ENCODE measurements at places on chromosomes 2 and 18.

DNA sequence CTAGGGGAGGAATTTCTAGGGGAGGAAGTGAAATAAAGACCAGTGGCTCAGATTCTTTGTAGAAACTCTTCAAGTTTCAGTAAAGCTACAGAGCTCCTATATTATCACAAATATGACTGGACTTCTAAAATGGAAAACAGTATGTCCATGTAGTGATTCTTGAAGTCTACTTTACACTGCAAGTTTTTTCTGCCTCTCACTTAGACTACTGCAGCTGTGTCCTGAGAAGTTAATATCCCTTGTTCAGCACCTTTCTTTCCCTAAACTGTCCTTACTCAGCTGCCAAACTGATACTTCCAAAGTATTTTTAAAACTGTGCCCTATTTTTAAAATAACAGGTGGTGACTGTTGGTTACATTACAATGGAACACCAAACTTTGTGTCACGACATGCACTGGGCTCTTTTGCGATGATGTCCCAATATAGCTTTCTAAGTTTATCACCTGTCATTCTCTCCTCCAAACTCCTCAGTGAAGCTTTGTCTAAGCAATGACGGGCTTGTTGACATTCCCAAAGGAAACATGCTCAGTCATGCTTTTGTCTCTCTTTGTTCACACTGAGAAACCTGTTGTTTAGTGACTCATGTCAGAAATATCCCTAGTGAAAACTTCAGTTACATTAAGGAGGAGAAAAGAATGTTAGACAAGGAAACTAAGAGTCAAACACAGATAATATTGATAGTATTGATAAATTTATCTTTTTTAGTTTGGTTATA lies 341.1 kb downstream of the ARL6IP6 start:
- H3K4me1 ChIP-seq: no peaks in the 10 kb centered on the region
- H3K27ac ChIP-seq: no peak overlapping the region
- no peak for DNase-seq

DNA sequence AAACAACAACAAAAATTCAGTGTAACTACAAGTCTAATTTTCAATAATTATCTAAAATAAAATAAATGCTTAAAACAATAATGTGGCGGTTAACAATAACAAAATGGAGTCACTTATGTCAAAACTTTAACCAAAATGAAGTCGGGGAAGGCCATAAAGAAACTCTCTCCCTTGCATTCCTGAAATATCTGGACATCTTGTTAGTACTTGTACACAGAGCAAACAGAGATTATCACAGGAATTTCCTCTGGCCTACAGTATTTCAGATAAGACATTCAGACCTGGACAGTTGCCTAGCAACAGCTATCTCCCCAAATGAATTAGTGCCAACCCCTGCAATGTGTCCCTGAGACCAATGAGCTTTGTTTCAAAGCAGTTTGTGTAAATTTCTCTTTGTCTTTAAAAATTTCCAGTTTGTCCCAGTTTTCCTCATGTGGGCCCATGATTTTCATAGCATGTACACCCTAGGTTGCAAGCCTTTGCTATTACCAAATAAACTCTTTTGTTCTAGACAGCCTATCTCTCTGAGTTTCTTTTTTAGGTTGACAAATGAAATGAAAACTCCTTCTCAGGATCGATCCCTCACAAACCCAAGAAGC lies 68.6 kb downstream of the EXOC6B start:
- H3K27ac ChIP-seq: no peak overlapping the region
- DNase-seq: no peak
- H3K4me3 ChIP-seq: no peak overlapping the region
- no peaks in the 10 kb centered on the region for H3K4me1 ChIP-seq

- H3K36me3 ChIP-seq: no peaks in the 10 kb centered on the region
- H3K4me1 ChIP-seq: no peaks in the 10 kb centered on the region
- H3K27me3 ChIP-seq: no peaks in the 10 kb centered on the region
- DNase-seq: no peak
- H3K4me3 ChIP-seq: no peak overlapping the region
- no peak overlapping the region for H3K27ac ChIP-seq
Observed at GRCh38 chr2:135829378-135830135, 7.4 kb downstream of the LCT start.

DNA sequence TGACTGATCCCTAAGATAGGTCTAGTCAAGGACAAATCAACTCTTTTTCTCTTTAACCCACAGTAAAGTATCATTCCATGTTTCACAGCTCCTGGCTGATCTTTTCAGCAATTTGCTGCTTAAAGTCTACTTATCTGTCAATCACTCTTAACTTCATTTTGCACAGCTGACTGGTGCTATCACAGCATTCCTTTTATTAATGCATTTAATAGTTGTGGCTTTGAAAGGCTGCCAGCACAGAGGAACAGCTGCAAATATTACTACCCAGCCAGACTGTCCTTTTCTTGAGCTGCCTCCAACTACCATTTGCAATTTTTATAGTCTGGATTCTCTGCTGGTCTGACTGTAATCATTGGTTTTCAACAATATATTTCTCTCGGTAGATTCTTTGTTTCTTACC lies 303.5 kb downstream of the STK39 start:
- no peaks in the 10 kb centered on the region for H3K4me1 ChIP-seq
- DNase-seq: no peak
- no peak overlapping the region for H3K4me3 ChIP-seq
- no peaks in the 10 kb centered on the region for H3K36me3 ChIP-seq
- H3K27me3 ChIP-seq: no peaks in the 10 kb centered on the region

DNA sequence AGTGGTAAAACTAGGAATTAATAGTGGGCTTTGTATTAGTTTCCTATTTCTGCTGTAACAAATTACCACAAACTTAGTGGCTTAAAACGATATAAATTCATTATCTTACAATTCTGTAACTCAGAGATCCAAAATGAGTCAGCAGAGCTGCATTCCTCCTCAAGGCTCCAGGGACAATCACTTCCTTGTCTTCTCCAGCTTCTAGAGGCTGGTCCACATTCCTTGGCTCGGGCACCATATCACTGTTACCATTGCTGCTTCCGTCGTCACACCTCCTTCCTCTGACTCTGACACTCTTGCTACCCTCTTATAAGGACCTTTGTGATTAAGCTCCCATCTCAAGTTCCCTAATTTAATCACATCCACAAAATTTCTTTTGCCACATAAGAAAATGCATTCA lies 567.8 kb upstream of the KLHL29 start:
- H3K27me3 ChIP-seq: no peaks in the 10 kb centered on the region
- no peaks in the 10 kb centered on the region for H3K4me1 ChIP-seq
- no peaks in the 10 kb centered on the region for H3K36me3 ChIP-seq
- no peak overlapping the region for H3K4me3 ChIP-seq
- no peak overlapping the region for H3K27ac ChIP-seq

DNA sequence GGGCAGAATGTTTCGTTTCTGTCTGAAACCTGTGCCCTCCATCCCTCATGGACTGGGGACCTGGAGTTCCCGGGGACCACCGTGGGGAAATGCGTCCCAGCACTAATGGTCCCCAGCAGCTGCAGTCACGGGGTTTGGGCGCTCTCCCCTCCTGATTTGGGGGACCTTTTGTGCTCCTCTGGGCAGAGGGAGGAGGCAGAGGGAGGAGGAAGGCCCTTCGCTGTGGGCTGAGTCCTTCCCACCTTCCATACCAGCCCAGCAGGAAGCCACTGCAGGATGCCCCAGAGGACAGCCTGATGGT lies 3.2 kb downstream of the GPR35 start:
- no peaks in the 10 kb centered on the region for H3K27me3 ChIP-seq
- no peaks in the 10 kb centered on the region for H3K36me3 ChIP-seq
- no peaks in the 10 kb centered on the region for H3K4me1 ChIP-seq
- DNase-seq: no peak

- peaks cover 4% of the 10 kb centered on the region for H3K36me3 ChIP-seq
- H3K27me3 ChIP-seq: no peaks in the 10 kb centered on the region
Observed at GRCh38 chr2:229921101-229921891, 513 bp downstream of the TRIP12 start.

DNA sequence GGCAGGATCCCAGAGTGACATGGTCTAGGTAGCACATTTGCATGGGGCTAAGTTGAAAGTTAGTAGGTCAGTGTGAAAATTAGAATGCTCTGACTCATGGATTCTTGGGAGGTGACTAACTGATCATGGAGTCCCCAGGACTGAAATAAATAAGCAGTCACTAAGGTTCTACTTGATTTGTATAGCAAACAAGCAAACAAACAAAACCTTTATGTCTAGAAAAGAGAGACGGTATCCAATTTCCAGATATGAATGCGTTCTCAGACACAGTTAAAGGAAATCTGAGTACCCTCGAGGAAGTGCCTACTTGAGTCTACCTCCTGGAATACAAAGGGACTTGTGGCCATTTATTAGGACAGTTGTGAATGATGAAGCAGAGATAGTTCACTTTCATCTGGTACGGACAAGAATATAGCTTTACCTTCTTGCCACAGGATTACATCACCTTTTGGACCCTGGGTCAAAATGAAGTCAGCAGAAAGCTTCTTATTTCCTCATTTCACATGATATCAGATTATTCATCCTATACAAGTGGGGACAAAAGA lies 54.3 kb upstream of the AGPS start:
- H3K4me1 ChIP-seq: no peaks in the 10 kb centered on the region
- H3K4me3 ChIP-seq: no peak overlapping the region
- H3K36me3 ChIP-seq: no peaks in the 10 kb centered on the region
- no peak for DNase-seq

DNA sequence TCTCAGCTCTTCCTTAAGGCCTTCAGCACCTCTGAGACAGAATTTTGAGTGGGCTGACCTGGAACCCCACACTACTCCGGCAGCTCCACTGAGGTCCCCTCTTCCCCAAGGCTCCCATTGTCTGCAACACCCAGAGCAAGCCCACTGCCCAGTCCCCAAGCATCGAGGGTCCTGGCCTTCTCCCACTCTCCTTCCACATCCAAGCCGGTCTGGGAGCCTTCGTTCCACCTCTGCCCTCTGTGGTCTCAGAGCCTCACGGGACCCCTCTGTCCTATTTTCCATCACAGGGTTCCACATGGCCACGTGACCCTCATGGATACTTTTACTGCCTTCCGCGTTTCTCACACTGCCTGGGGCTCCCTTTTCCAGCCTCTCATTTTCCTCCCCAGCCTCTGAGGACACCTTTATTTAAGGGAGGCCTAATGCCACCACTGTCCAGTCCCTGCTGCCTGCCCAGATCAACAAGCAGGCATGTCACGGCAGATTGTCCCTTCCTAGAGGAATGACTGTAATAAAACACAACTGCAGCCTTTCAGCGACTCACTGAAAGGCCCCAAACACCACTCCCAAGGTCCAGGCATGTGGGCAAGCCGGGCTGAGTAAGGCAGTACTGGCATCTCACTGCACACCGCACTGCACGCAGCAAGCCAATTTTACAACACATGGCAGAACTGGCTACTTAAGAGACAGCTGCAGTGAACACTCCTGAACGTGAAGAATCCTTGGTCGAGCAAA lies 7.9 kb upstream of the SALL3 start:
- no peaks in the 10 kb centered on the region for H3K27me3 ChIP-seq
- H3K36me3 ChIP-seq: no peaks in the 10 kb centered on the region
- no peak overlapping the region for H3K4me3 ChIP-seq
- no peak overlapping the region for H3K27ac ChIP-seq
- DNase-seq: no peak
- peaks cover 10% of the 10 kb centered on the region for H3K4me1 ChIP-seq

DNA sequence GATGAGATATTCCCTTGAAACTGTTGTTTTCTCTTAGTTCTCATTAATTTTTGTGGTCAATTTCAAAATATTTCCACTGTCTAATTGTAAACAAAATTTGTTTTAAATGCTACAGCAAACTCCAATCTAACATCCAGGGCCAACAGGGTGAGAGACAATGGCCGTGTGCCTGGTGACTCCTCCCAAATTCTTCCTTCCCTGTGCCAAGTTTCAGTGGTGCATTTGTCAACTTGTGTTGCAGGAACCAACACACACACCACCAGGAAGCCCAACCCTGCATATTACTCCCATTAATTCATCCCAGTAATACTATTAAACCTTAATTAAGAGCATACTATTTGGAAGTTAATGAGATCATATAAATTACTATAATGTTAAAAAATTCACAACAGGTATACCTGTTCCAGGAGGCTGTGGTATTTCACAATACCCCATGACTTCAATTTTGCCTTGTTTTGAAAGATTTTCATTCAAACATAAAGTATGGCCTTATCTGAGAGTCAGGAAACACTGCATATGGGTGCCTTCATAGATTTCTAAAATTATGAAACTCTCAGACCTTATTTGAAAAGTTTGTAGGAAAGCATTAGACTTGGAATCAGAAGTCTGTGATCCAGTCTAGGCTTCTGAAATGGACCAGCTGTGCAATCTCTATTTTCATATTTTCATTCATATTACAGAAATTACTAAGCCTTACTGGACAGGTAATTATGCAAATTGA lies 1.1 kb downstream of the SERPINB2 start:
- no peaks in the 10 kb centered on the region for H3K27me3 ChIP-seq
- no peaks in the 10 kb centered on the region for H3K4me1 ChIP-seq
- DNase-seq: no peak
- no peak overlapping the region for H3K4me3 ChIP-seq
- no peak overlapping the region for H3K27ac ChIP-seq

DNA sequence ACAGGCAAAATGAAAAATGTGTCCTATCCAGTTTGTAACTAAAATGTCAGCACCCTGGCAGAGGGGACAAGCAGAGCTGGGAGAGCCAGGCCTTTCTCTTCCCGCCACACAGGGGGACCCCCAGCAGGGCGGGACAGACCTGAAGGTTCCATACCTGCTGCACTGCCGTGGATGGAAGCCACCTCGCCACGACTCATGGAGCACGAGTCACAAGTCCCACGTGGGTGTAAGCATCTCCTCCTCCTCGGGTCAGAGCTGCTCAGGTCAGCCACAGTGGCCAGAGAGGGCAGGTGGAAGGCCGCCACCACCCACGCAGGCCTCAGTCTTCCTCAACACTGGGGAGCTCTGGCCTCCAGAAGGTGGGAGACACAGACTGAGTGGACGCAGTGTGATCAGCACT lies 21.0 kb downstream of the C1QL2 start:
- no peak for DNase-seq
- no peaks in the 10 kb centered on the region for H3K4me1 ChIP-seq
- H3K36me3 ChIP-seq: no peaks in the 10 kb centered on the region
- no peaks in the 10 kb centered on the region for H3K27me3 ChIP-seq

DNA sequence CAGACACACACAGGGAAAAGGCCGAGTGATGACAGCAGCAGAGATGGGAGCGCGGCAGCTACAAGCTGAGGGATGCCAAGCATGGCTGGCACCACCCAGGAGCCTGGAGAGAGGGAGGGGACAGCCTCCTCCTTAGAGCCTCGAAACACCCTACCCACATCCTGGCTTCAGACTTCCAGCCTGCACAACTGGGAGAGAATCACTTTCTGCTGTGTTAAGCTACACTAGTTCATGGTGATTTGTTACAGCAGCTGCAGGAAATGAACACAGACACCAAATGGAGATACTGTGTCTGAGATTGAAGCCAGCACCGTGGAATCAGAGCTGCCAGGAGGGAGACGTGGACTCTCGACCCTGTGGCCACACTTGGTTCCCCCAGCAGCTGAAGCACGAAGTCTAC lies 27.5 kb upstream of the FOSL2 start:
- H3K27me3 ChIP-seq: no peaks in the 10 kb centered on the region
- no peak overlapping the region for H3K4me3 ChIP-seq
- H3K27ac ChIP-seq: no peak overlapping the region
- H3K4me1 ChIP-seq: no peaks in the 10 kb centered on the region
- H3K36me3 ChIP-seq: no peaks in the 10 kb centered on the region

- no peaks in the 10 kb centered on the region for H3K27me3 ChIP-seq
- H3K36me3 ChIP-seq: peaks cover 25% of the 10 kb centered on the region
- DNase-seq: no peak
Observed at GRCh38 chr2:28758459-28758858, 6.8 kb downstream of the PPP1CB start.

Data from thoracic aorta (tissue), 2 donors.